Activated T-helper 9 cell treated with anti-CD3 and anti-CD28 coated beads, Interleukin-2, amount 50 U/mL, for 16 hours (primary cell): ENCODE measurements at places on chromosomes 4 and X.

- DNase-seq: no peak
Measured at GRCh38 chr4:93810340-93810992, 18.1 kb upstream of the ATOH1 start.

DNA sequence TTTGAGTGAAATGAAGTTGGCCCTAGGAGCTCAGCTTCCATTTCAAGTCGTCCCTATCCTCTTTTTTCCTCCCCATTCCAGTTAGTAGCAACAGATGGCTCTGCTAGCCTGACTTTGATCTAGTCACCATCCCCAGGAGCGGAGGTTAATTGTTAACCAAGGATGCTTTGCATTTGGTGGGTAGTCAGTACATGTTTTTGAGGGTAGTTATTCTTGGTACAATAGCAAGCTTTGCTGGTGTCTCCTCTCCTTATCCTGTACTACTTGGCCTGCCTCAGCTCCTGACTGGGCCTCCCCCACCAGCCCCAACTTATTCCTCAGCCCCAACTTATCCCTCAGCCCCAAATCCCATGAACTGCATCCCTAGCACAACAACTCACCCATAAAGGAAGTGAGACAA is 14.8 kb upstream of the RTL5 start:
- DNase-seq: no peak

DNA sequence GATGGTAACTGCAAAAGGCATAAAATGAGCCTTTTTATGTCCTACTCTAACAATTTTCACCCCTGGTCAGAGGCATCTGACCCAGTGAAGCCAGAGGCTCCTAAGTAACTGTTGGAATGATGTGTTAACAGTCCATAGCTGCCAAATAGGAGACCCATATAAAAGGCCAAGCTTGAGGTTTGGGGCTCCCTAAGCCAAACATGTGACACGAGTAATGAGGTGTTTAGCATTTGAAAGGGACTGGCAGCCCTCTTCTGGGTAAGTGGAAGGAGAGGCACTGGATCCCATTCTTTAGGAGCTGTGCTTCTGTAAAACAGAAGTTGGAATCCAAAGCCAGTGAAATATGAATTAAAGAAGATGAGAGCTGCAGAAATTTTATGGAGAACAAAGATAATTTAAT is 100.6 kb upstream of the PNPLA4 start:
- DNase-seq: no peak

DNA sequence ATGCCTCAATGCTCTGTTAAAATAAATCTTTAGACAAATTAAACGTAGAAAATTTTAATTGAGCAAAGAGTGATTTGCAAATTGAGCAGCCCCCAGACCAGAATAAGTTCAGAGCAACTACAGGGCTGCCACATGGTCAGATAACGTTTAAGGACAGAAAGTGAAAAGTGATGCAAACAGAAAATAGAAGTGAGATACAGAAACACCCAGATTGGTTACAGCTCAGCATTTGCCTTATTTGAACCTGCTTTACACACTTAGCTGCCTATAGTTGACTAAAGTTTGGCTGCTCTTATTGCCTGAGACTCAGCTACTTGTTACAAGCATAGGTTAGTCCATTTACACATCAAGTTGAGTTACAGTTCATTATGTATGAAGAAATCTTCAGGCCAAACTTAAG is 1800.8 kb upstream of the PCDH10 start:
- no peak for DNase-seq

- no peak for DNase-seq
Measured at GRCh38 chrX:42025861-42026260, 102.5 kb upstream of the CASK start.
